GM12892 (cell line): ENCODE measurements at places on chromosomes 1 and 21.

DNA sequence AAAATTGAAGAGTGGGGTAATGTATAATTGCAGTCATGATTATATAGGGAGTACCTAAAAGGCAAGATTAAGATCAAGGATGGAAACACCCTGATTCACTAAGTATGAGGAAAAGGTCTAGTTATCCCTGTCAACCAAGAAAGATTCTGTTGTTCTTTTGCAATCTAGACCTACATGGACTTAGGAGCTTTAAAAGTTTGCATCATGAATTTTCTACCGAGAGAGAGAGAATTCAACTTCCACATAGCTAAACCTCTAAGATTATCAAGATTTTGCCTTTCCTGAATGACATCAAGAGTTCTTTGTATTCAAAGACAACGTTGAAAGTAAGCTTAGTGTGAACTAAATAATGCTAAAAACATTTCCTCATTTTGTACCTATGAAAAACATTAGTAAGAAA is 78.8 kb upstream of the RBM34 start:
- no peak for DNase-seq

DNA sequence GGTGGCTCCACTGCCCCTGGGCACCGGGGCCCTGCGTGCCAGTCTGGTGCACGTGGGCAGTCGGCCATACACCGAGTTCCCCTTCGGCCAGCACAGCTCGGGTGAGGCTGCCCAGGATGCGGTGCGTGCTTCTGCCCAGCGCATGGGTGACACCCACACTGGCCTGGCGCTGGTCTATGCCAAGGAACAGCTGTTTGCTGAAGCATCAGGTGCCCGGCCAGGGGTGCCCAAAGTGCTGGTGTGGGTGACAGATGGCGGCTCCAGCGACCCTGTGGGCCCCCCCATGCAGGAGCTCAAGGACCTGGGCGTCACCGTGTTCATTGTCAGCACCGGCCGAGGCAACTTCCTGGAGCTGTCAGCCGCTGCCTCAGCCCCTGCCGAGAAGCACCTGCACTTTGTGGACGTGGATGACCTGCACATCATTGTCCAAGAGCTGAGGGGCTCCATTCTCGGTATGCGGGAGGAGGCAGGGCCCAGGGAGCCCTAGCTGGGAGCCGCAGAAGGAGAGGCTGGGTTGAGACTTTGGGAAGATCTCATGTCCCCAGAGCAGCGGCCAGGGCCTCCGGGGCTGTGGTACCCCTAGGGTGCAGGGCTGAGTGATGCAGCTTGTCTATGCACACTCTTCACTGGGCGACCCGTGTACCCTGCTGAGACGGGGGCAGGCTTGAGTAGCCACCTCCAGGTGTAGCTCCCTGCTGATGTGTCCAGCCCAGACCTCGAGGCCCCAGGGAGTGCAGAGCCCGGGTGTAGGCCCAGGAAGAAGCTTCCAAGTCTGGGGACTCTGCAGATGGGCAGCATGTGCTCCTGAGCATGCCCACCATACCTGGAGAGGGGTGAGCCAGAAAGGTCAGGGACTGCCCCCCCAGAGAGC is 1.8 kb downstream of the VWA1 start:
- no peak for DNase-seq

- DNase-seq = no peak
Observed at GRCh38 chr1:176205332-176205914, 1.7 kb downstream of the COP1 start.

- DNase-seq = no peak
Observed at GRCh38 chr1:57422271-57423134, 1.4 kb downstream of the DAB1 start.
